ENCODE measurements at places on chromosomes 4 and X.

- no peak for DNase-seq
These were observed 5.4 kb upstream of the ADGRG2 start for GRCh38 chrX:19127649-19128168.

DNA sequence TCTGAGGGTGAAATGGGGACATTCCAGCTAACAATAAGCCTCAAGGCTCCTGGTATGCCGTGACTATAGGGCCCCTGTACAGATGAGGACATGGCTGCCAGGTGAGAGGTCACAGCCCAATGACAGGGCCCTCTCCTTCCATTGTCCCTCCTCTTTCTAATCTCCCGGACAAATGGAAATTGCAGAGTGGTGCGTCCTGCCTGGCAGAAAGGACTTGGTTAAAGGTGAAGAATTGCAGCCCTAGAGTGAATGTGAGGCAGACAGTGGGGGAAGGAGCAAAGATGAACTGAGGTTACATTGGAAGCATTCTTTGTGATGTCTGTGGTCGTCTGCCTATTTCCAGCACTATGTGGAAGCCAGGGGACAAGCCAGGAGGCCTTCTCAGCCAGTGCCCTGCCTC, 6.7 kb upstream of the UCP1 start:
- DNase-seq: no peak

GRCh38 chr4:183830438-183830985, 74.6 kb upstream of the STOX2 start:
- DNase-seq: no peak

DNA sequence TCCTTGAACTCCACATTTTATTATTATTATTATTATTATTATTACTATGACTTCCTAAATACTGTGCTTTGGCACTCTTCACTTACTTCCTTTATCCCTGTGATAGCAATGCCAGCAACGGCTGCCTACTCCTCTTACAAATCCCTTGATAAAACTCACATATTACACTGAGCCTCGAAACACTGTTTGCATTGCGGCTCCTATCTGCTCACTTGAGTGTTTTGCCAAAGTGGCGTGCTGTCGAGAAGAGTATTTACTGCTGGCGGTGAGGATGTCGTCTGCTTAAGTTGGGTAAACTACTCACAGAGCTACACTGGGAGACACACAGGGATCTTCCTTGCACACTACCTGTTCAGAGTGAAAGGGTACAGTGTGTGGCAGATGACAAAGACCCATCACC, 143.4 kb upstream of the VCX3A start:
- peak; percentile 35 for DNase-seq

DNA sequence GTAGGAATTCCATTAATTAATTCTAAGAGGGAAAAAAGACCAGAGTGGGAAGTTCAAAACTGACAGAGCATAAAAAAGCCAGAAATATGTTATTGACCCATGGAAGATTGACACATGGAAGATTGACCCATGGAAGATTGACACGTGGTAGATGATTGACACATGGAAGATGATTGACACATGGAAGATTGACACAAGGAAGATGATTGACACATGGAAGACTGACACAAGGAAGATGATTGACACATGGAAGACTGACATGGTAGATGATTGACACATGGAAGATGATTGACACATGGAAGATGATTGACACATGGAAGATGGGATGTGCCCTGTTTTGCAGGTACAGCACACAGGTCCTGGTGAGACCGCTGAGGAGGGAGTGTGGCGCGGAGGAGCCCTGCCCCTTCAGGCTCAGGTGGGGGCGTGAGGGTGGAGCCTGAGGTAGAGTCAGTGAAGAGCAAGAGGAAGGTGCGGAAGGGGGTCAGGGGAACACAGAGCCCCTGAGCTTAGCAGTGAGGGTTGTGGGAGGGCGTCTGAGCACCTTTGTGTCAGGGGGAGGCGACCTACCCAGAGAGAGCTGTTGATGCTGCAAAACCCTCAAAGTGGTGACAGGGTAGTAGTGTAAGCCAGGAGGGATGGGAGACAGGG, 15.8 kb upstream of the PDE6B start:
- no peak for DNase-seq
